HCT116 (cell line): ENCODE measurements at places on chromosomes 4 and X. TPM values are rescaled to one million over a fixed set of nuclear protein-coding genes. Genes with fewer than 3 reads are reported as not detected.

GRCh38 chrX:107646735-107647134 is 18.4 kb downstream of the PRPS1 start:
- H3K4me1 ChIP-seq = no peaks in the 10 kb centered on the region
- no peak for DNase-seq
- H3K4me3 ChIP-seq = no peak overlapping the region

DNA sequence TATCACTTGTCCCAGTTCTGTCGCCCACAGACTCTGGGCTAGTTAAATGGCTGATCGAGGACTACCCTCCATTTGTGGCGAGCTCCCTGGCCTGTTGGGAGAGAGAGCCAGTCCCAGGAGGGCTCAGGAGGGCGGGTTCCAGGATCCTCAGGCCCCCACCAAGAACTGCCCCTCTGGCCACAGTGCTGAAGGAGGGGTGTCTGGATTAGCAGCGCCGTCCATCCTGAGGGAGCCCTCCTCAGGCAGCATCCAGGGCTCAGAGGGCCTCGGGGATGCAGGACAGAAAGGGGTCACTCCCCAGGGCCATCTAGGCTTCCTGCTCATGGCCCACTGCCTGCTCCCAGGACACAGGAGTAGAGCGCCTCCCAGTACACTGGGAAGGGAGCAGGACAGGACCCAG is 6.1 kb downstream of the PNMA5 start:
- H3K27me3 ChIP-seq = no peaks in the 10 kb centered on the region
- H3K4me3 ChIP-seq = no peak overlapping the region
- no peaks in the 10 kb centered on the region for H3K4me1 ChIP-seq
- H3K36me3 ChIP-seq = no peaks in the 10 kb centered on the region

GRCh38 chr4:58940167-58940566 is 1830.0 kb upstream of the IGFBP7 start:
- no peaks in the 10 kb centered on the region for H3K4me1 ChIP-seq
- no peaks in the 10 kb centered on the region for H3K36me3 ChIP-seq
- no peak overlapping the region for H3K27ac ChIP-seq
- no peak overlapping the region for H3K4me3 ChIP-seq
- H3K27me3 ChIP-seq = no peaks in the 10 kb centered on the region

- DNase-seq = no peak
- H3K27me3 ChIP-seq = no peaks in the 10 kb centered on the region
- no peak overlapping the region for H3K4me3 ChIP-seq
These were observed 66.4 kb downstream of the AMMECR1 start for GRCh38 chrX:110251526-110251925.

GRCh38 chr4:39514888-39515401 is 12.3 kb downstream of the UGDH start:
- DNase-seq = peak; percentile 27
- peaks cover 21% of the 10 kb centered on the region for H3K4me1 ChIP-seq
- H3K27me3 ChIP-seq = no peaks in the 10 kb centered on the region
- H3K27ac ChIP-seq = peak overlapping the region; percentile 33

DNA sequence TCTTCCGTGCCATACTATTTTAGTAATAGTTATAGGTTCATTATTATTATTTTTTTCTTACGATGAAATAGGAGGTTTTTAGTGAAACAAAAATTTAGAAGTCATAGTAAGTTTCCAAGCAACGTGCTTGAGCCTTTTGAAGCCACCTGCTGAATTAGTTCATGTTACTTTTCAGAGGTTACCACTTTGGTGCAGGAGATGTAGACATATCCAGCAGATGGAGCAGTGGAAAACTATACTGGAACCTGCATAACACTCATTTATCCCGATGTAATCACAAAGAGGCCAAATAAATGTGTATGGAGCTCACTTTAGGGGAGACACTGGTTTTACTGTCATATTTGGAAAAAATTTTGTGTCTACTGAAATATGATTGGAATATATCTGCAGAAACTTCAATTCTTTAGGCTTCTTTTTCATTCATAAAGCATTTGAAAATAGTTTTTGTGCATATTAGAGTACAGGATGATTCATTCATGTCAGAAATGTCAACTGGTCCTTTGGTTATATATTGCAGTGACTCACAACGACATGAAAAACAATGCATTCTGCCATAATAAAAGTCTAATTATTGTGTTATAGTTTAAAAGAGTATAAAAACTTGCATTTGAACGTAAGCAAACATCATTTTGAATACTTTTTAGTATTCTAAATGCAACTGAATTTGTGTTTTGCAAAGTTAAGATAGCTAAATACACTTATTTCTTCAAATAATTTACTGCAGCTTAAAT is 2182.9 kb upstream of the TENM3 start:
- H3K27ac ChIP-seq = no peak overlapping the region
- DNase-seq = no peak
- no peak overlapping the region for H3K4me3 ChIP-seq
- H3K4me1 ChIP-seq = no peaks in the 10 kb centered on the region

DNA sequence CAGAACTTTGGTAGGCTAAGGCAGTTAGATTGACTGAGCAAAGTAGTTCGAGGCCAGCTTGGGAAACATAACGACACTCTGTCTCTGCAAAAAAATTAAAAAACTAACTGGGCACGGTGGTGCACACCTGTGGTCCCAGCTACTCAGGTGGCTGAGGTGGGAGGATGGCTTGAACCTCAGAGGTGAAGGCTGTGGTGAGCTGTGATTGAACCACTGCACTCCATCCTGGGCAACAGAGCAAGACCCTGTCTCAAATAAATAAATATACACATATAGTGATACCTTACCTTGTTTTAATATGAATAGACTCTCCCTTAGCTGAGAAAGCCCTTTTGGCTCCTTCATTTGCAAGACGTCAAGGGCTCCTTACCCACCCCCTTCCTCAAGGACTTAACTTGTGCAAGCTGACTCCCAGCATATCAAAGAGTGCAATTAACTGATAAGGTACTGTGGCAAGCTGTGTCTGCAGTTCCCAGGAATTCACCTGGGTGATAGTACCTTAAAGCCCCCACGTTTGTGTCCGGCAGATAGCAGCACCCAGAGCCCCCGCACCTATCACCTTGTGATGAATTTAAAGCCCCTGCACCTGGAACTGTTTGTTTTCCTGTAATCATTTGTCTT is 655.6 kb upstream of the GALNTL6 start:
- no peaks in the 10 kb centered on the region for H3K4me1 ChIP-seq
- H3K36me3 ChIP-seq = no peaks in the 10 kb centered on the region
- H3K4me3 ChIP-seq = no peak overlapping the region
- H3K27ac ChIP-seq = no peak overlapping the region

DNA sequence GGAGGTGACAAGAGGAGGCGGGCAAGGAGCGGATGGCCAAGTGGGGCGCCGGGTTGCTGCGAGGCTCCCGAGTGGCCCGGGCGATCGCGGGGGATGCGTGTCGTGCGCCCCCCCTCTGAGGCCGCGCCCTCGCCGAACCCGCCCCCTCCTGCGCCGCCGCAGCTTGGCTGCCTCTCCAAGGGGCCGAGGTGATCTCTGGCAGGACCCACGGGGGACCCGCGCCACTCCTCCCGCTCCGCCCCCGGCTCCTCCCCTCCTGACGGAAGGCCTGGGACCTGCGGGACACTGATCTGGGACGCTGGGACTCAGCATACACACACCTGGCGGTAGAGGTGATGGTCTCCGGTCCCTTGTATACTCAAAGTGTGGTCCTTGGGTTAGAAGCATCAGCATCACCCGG is 21.9 kb upstream of the FAM47C start:
- no peaks in the 10 kb centered on the region for H3K36me3 ChIP-seq
- no peak overlapping the region for H3K27ac ChIP-seq
- H3K4me3 ChIP-seq = no peak overlapping the region
- no peaks in the 10 kb centered on the region for H3K4me1 ChIP-seq

DNA sequence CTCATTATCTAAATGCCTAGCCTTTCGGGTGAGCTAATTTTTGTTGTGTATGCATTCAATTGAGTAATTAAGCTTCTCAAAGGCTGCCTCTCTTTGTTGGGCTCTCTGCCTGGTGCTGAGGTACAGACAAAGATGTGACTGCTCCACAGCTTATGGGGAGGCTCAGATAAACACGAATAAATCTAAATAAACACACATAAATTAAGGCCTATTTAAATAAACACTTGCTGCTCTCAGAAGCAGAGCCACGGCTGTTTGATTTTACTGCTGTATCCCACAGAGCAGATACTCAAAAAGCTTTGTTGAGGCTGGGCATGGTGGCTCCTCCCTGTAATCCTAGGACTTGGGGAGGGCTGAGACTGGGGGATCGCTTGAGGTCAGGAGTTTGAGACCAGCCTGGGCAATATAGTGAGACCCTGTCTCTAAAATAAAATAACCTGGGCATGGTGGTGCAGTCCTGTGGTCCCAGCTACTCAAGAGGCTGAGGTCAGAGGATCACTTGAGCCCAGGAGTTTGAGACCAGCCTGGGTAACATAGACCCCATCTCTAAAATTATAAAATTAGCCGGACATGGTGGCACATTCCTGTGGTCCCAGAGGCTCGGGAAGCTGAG is 8.4 kb upstream of the CD99 start:
- H3K27ac ChIP-seq = no peak overlapping the region
- peaks cover 6% of the 10 kb centered on the region for H3K4me1 ChIP-seq
- H3K27me3 ChIP-seq = no peaks in the 10 kb centered on the region
- H3K36me3 ChIP-seq = no peaks in the 10 kb centered on the region

- no peaks in the 10 kb centered on the region for H3K4me1 ChIP-seq
- H3K27ac ChIP-seq = no peak overlapping the region
- H3K27me3 ChIP-seq = no peaks in the 10 kb centered on the region
- H3K36me3 ChIP-seq = no peaks in the 10 kb centered on the region
These were observed 2.9 kb downstream of the HPGDS start for GRCh38 chr4:94339779-94340178.

DNA sequence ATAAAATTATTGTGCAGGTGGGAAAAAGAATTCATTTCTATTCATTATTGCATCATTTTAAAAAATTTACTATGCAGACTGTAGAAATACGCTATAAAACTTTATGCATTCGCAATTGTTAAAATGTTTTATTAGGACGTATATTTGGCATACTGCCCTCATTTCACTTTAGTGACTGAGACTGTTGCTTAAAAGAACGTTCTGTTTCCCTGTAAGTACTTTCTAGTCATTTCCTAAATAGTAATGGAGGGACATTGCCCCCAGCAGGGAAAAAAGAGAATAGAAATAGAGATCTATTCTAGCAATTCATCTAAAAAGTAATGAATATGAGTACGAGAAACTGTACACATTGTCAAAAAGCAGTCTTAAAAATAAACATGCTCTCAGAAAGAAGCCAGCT is 1295.8 kb upstream of the TENM3 start:
- no peaks in the 10 kb centered on the region for H3K27me3 ChIP-seq
- no peaks in the 10 kb centered on the region for H3K36me3 ChIP-seq
- no peak overlapping the region for H3K27ac ChIP-seq
- H3K4me1 ChIP-seq = peaks cover 13% of the 10 kb centered on the region
- no peak overlapping the region for H3K4me3 ChIP-seq

The BOD1L1 gene
- total RNA-seq = 22.4 TPM

The AMBN gene
- not detected for total RNA-seq

The CDX4 gene
- not detected for total RNA-seq

The CNKSR2 gene
- total RNA-seq = not detected

The DCLK2 gene
- 2.7 TPM for total RNA-seq

The PPEF2 gene
- not detected for total RNA-seq
